ENCODE measurements at places on chromosomes 12 and 14. TPM values are rescaled to one million over a fixed set of nuclear protein-coding genes. Genes with fewer than 3 reads are reported as not detected.

The RBM19 gene
- polyA plus RNA-seq: 20.0 TPM

DNA sequence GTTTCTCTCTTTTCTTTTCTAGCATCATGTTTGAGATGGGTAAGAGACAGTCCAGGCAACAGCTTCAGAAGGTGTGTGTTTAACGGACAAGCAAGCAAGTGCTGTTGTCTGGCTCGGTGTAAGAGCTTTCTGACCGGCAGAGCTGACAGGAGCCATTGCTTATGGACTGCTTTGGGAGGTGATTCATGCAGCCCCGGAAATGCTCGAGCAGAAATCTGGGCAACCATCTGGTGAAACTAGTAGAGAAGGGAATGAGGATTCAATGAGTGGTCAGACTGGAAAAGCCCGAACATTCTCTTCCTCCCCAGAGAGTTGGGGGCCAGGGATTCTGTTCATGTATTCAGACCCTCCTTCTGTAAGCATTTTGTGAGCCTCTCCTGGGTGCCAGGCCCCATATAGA, 24.4 kb downstream of the TUNAR start:
- no peak for DNase-seq

GRCh38 chr14:68226523-68226922, 406.9 kb downstream of the RAD51B start:
- no peak for DNase-seq

The ENDOU gene
- not detected for polyA plus RNA-seq

The FAM186B gene
- polyA plus RNA-seq: 0.05 TPM

GRCh38 chr12:4939418-4940023, 29.8 kb downstream of the KCNA1 start:
- no peak for DNase-seq

GRCh38 chr14:101072070-101072469, 168.5 kb upstream of the RTL1 start:
- no peak for DNase-seq

DNA sequence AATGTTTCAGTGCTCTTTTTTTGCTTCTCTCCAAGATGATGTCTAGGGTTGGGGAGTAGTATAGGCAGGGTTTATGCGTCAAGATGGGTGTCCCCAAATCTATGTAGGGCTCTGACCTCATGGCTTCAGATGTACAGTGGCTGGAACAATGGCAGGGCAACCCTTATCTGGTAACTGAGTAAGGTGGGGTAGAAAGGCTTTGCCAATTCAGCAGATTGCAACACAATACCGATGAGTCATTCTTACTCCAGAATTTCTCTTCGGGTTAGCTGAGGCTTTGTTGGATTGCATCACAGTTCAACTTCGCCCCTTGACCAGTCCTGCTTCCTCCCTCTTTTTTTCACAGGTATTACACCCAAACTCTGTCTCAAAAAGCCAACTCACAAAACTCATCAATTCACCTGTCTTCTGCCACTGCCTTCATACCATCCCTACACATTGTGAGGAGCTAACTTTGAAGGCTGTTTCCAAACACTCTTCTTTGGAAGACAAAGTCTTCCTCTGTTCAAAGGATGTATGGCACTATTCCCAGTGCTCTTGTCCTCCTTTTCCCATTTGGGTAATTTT, 190.2 kb upstream of the CNOT2 start:
- DNase-seq: peak; percentile 81

The KRT71 gene
- polyA plus RNA-seq: not detected

GRCh38 chr14:35742442-35742841, 66.7 kb downstream of the RALGAPA1 start:
- DNase-seq: no peak

DNA sequence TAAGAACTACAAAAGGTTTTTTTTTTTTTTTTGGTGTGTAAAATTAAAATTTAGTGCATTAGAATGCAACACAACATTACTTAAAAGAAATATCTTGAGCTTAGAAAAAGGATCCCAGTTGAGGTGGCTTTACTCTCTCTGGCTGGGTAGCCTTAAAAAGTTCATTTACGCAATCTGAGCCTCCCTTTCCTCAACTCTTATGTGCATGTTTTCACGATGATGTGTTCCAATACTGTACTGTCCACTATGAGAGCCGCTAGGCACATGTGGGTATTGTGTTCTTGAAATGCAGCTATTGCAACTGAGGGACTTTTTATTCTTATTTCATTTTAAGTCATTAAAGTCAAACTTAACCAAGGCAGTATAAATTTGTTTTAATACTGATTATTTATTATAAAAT, 460.9 kb upstream of the SYT1 start:
- no peak for DNase-seq

- peak; percentile 77 for DNase-seq
These were observed 3.2 kb upstream of the DYNC1H1 start for GRCh38 chr14:101961011-101961721.

The SLC7A8 gene
- polyA plus RNA-seq: 0.35 TPM

DNA sequence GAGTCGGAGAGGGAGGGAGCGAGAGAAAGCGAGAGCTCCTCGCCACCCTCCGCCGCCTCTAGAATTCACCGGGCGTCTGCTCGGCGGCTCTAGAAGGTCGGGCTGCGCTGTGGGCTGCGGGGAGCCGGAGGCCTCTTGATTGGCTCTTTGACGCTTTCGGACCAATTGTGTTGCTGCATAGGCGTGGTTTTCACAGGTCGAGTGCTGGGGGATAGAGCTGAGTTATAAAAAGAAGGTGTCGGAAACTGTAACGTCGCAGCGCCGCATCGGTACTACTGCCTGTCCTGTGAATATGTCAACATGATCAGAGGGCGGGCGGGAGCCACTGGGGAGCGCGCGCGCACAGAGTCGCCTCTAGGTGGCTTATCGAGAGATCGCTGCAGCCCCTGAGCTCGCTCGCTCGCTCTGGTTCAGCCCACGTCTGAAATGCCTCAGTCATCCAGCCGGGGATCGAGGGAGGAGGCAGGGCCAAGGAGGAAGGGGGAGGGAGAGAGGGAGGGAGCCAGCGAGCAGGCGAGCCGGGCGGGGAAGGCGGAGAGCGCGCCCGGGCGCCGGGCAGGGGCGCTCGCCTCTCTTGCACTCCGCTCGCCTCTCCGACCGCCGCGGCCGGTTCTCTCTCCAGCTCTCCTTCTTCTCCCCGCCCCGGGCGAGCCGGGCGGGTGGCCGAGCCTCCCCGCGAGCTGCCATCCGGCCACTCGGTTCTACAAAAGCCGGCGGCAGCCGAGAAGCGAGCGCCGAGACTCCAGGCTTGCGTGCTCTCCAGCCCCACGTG, at the start of gene TBX3:
TSS of gene TBX3 (minus strand) at position 78 of the 772 bp plus-strand sequence. CDS start 975 bp downstream, outside the sequence.
- DNase-seq: peak; percentile 97

DNA sequence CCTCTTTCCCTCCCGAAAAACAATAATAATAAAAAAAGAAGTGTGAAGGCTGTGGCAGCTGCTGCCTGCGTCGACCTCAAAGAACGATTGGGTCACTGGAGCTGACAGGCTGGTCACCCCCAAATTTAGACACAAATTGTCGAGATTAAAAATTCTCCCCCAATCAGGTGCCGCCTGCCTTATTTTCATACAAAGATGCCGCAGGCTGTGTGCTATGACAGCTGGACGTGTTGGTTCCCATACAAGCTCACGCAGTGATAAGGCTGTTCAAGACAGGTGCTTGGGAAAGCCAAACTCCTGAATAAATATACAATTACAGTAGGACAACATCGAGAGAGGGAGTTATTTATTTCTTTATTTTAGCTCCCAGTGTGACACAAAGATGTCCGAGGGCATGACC, 1041.8 kb downstream of the VRK1 start:
- DNase-seq: no peak

- DNase-seq: no peak
These were observed 461.0 kb downstream of the GXYLT1 start for GRCh38 chr12:41683513-41684240.

The DLST gene
- polyA plus RNA-seq: 102 TPM

- no peak for DNase-seq
These were observed 57.6 kb downstream of the PELI2 start for GRCh38 chr14:56175773-56176172.

- no peak for DNase-seq
These were observed 6.0 kb downstream of the EID3 start for GRCh38 chr12:104309446-104309993.
